Lung (tissue), 17 donors: ENCODE measurements at places on chromosomes 11 and 22.

DNA sequence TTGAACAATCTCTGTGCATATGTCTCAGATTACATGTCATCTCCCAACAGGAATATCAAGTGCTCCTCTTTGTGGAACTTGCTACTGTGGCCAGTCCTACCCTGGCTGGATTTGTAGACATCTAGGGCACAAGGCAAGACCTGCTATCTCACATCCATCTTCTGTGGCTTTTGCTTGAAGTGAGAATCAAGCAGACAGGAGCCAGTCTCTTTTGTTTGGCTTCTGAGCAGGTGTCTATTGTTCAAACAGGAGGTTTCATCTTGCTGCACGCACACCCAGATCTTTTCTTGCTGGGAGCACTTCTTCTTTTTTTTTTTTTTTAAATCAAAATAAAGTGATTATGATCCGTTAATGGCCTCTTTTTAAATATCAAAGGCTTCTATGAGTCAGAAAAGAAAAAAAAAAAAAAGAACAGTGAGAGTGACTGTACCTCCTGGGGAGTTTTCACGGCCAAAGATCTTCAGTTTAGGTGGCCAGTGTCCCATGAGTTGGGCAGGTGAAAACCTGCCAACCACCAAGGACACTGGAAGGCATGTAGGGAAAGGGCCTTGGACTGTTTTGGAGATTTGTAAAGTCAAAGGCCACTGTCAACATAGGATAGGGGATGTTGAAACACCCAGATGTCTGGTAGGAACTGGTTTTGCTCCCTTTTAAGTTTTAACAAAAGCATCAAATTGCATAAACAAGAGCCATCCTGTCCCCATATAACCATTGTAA, 78.1 kb downstream of the CD44 start:
- no peak overlapping the region for H3K4me3 ChIP-seq
- no peaks in the 10 kb centered on the region for H3K27me3 ChIP-seq
- DNase-seq, result no peak
- peaks cover 2% of the 10 kb centered on the region for H3K4me1 ChIP-seq

- peaks cover 21% of the 10 kb centered on the region for H3K36me3 ChIP-seq
- no peak overlapping the region for H3K4me3 ChIP-seq
- no peaks in the 10 kb centered on the region for H3K27me3 ChIP-seq
- DNase-seq, result no peak
- H3K4me1 ChIP-seq, result no peaks in the 10 kb centered on the region
Measured at GRCh38 chr22:20111045-20111688, 4.7 kb upstream of the RANBP1 start.

DNA sequence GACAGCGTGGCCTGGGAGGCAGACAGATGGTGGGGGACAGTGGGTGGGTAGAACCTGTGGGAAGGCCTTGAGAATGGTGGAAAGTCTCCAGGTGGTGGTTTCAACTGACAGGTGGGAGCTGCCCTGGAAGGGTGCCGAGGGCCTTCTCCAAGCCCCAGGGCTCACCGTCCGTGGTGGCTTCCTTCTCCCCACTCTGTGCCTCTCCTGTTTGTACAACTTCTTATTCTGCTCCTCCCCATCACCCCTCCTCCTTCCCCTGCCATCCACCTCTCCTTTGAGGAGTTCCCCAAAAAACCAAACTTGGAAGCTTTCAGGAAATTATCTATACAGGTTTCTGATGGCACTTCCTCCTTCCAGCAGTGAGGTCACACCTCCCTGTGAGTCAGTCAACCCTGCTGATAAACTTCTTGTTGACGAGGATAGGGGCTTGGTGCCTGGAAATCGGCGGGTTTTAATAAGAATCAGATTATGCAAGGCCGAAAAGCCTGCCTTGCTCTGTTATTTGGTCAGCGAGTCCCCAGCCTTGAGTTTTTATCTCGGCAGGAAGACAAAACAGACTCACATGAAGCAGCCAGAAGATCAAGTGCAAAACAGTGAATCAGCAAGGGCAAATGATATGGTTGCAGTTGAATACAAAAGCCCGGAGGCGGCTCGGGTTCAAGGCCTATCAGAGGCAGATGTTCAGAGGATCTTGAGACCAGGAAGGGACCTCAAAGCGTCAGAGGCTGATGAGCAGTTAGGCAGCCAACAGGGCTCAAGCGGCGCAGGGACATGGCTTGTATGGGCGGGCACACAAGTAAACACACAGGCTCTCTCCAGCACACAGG, 9.5 kb upstream of the ST3GAL4 start:
- H3K27ac ChIP-seq, result peak overlapping the region; percentile 86
- no peak for DNase-seq
- H3K4me1 ChIP-seq, result peaks cover 54% of the 10 kb centered on the region

DNA sequence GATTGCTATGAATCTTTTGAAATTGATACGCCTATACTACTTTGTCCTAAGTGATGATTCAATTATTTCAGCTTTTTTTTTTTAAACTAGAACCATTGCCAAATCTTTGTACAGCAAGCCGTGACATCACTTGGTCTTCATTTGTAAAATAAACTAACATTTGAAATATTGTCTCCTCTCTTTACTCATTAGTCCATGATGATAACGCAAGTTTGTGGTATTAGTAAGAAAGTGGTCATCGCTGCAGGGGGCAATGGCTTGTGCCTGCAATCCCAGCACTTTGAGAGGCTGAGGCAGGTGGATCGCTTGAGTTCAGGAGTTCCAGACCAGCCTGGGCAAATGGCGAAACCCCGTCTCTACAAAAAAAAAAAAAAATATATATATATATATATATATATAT, 12.9 kb upstream of the ARHGAP42 start:
- peaks cover 12% of the 10 kb centered on the region for H3K4me1 ChIP-seq
- H3K4me3 ChIP-seq, result no peak overlapping the region
- no peak overlapping the region for H3K27ac ChIP-seq
- no peaks in the 10 kb centered on the region for H3K27me3 ChIP-seq
- no peak for DNase-seq
- no peaks in the 10 kb centered on the region for H3K36me3 ChIP-seq

GRCh38 chr22:38031491-38031890, 25.7 kb upstream of the PICK1 start:
- H3K4me3 ChIP-seq, result no peak overlapping the region
- H3K4me1 ChIP-seq, result no peaks in the 10 kb centered on the region
- no peak for DNase-seq
- no peaks in the 10 kb centered on the region for H3K27me3 ChIP-seq
- no peak overlapping the region for H3K27ac ChIP-seq

- no peaks in the 10 kb centered on the region for H3K36me3 ChIP-seq
- H3K27me3 ChIP-seq, result no peaks in the 10 kb centered on the region
- H3K27ac ChIP-seq, result no peak overlapping the region
Measured at GRCh38 chr11:9662273-9662672, 1.6 kb upstream of the SWAP70 start.

DNA sequence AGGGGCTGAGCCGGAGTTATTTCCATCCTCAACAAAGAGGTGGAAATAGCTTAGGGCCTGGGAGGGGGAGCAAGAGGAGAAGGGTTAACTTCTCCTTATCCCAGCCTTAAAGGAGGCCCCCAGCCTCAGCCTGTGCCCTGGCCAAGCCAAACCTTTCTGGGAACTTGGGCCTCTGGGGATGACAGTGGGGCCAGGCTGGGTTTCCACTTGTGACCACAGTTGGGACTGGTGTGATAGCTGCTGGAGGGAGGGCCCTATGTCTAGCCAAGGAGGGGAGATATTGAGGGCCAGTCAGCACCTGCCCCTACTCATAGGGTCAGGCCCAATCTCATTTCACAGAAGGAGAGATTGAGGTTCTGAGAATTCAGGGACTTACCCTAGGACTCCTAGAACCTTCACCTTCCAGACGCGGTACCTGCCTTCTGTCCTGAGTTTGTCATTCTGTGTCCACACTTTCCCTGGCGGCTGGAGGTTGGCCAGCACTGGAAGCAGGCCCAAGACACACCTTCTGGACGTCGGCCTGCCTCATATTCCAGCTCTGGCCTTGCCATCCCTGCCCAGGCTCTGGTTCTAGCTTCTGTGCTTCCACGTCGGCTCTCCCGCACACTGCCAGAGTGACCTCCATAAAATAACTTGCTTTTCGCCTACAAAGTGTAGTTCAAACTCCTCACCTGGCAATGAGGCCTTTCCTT, 3.1 kb downstream of the RELT start:
- H3K27me3 ChIP-seq, result no peaks in the 10 kb centered on the region
- peaks cover 24% of the 10 kb centered on the region for H3K4me1 ChIP-seq
- no peak for DNase-seq
- H3K36me3 ChIP-seq, result no peaks in the 10 kb centered on the region
- H3K4me3 ChIP-seq, result no peak overlapping the region

- H3K27me3 ChIP-seq, result no peaks in the 10 kb centered on the region
- DNase-seq, result no peak
- H3K27ac ChIP-seq, result no peak overlapping the region
- no peak overlapping the region for H3K4me3 ChIP-seq
- no peaks in the 10 kb centered on the region for H3K36me3 ChIP-seq
Measured at GRCh38 chr11:16921019-16921418, 93.2 kb downstream of the PLEKHA7 start.

- H3K4me1 ChIP-seq, result peaks cover 25% of the 10 kb centered on the region
- H3K27me3 ChIP-seq, result no peaks in the 10 kb centered on the region
- H3K36me3 ChIP-seq, result no peaks in the 10 kb centered on the region
- DNase-seq, result peak; percentile 91
Measured at GRCh38 chr11:128835741-128836430, 31.2 kb downstream of the KCNJ1 start.

GRCh38 chr11:87258171-87258833, 220.6 kb downstream of the TMEM135 start:
- H3K4me3 ChIP-seq, result no peak overlapping the region
- no peak for DNase-seq
- no peaks in the 10 kb centered on the region for H3K36me3 ChIP-seq
- peaks cover 15% of the 10 kb centered on the region for H3K4me1 ChIP-seq
- H3K27me3 ChIP-seq, result no peaks in the 10 kb centered on the region

DNA sequence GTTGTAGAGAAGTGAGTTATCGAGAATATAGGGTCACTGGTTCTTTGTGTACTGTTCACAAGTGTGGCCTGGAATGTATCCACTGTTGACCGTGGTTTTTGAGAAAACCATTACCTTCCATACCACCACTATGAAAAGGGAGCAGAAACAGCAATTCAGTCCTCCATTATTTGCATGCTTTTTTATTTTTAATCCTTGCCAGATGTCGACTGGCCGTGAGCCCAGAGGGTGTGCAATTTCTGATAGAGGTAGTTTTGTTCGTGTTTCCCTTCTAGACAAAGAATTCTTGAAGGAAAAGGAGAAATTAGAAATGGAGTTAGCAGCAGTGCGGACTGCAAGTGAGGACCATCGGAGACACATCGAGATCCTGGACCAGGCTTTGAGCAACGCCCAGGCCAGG, 81.7 kb downstream of the AMOTL1 start:
- DNase-seq, result peak; percentile 54
- no peaks in the 10 kb centered on the region for H3K4me1 ChIP-seq
- H3K27me3 ChIP-seq, result no peaks in the 10 kb centered on the region
- H3K36me3 ChIP-seq, result peaks cover 42% of the 10 kb centered on the region

- H3K27me3 ChIP-seq, result no peaks in the 10 kb centered on the region
- H3K4me3 ChIP-seq, result no peak overlapping the region
- H3K36me3 ChIP-seq, result no peaks in the 10 kb centered on the region
Measured at GRCh38 chr11:112565551-112565950, 304.9 kb upstream of the PLET1 start.

DNA sequence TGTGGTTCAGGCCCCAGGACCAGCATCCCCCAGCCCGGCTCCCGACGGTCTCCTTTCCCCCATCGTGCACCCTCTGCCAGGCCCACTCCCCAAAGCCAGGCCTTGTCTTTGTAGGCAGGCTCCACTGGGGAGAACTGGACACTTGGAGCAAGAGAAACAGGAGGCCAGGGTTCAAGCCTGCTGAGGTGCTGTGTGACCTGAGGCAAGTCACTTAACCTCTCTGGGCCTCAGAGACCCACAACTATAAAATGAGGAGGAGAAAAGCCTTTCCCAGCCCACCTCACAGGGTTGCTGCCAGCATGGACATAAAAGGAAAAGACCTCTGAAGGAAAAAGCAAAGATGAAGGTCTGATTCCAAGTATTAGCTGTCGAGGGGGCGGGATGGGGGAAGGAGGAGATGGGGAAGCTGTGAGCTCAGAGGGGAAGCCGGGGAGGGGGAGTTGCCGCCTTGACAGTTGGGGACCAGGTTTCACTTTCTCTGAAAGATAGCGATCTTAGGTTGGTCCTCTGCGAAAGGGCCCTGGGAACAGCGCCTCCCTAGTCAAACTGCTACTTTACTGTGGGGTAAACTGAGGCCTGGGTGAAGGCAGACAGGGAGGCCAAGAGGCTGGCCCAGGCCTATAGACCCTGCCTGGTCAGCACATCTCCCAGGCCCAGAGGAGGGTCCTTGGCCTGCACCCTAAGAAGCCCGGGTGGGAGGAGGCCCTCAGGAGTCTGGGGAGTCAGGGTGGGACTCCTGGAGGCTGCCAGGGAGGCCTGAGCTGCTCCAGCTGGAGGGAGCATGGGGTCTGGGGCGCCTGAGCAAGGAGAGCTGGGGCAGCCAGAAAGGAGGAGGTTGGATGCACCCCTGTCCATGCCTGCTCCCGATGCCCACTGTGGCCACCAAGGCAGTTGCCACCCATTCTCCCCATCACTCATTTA, 991 bp upstream of the OSM start:
- no peak overlapping the region for H3K4me3 ChIP-seq
- no peak overlapping the region for H3K27ac ChIP-seq
- no peaks in the 10 kb centered on the region for H3K27me3 ChIP-seq
- no peak for DNase-seq
